ENCODE measurements at places on chromosomes 3 and 15.

GRCh38 chr3:38003371-38003816 is 12.8 kb downstream of the VILL start:
- DNase-seq = peak; percentile 77

DNA sequence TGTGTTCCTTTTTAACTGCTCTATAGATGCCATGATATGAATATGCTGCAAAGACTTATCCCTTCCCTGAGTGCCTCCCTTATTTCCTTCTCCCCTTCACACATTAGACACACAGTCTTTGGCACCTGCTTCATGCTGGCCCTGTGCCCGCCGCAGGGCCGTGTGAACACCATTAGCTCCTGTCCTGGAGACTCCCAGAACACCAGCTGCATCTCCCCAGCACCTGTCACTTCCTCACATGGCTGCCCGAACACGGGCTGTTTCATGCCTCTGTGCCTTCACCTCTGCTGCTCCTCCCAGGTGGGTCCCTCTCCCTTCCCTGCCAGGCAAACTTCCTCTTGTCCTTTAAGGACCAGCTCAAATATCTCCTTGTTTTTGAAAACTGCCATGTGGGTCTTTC is 40.5 kb upstream of the SEC13 start:
- no peak for DNase-seq

DNA sequence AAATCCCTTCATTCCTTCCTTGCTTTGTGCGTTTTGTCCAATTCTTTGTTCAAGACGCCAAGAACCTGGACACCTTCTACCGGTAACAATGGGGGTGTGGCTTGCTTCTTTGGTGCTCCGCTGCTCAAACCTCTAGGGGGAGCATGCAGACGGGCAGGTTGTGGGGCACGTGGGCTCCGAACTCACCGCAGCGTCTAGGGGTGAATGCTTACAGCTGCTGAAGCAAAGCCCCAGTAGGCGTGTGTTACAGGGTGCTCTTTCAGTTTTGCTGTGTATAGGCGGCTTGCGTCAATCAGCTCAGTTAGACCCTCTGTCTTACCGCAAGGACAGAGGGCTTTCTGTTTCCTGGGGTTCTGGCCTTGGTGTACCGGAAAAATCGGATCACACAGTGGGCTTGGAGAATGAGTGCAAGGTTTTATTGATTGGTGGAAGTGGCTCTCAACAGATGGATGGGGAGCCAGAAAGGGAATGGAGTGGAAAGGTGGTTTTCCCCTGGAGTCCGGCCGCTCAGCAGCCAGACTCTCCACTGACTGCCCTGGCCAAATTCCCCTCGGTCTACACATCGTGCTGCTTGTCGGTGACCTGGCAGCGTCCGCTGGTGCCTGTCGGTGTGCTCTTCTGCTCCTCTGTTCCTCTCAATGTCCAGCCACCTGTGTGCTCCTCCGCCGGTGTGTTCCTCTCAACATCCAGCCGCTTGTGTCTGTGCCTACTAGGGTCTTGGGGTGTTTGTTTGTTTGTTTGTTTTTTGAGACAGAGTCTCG is 1.2 kb upstream of the LRRC34 start:
- no peak for DNase-seq

- DNase-seq = no peak
Measured at GRCh38 chr3:194178669-194179068, 42.7 kb downstream of the HES1 start.

GRCh38 chr15:73981761-73982221 is 10.3 kb downstream of the STOML1 start:
- DNase-seq = no peak

GRCh38 chr3:185912929-185913901 is 24.6 kb downstream of the TRA2B start:
- no peak for DNase-seq

DNA sequence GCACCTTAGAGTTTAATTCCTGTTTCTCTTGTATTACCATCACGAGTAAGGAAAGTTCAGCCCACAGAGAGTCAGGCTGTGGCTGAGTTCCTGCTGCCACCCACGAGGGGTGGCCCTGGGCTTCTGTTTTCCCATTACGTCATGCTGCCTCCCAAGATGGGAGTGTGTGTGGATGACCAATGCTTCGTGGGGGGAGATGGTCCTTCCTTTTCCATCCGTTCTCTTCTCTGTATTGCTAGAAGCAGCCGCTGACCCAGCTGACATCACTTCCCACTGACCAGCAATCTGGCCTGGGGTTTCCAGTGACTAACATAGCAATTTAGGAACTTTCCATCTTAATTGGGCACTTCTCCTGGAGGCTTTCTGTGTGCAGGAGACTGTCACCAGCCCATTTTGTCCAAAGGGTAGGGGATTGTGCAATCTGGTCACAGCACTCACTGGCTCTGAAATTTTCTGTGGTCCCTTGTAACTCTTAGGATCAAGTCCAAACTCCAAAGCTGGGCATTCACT is 9.3 kb downstream of the IRAK2 start:
- DNase-seq = peak; percentile 71

GRCh38 chr3:123285066-123285465 is 83.3 kb downstream of the SEC22A start:
- DNase-seq = no peak

- peak; percentile 18 for DNase-seq
Measured at GRCh38 chr3:114057011-114057347, 442 bp downstream of the QTRT2 start.

- DNase-seq = no peak
Measured at GRCh38 chr15:45021348-45021747, 1.6 kb upstream of the SORD start.

DNA sequence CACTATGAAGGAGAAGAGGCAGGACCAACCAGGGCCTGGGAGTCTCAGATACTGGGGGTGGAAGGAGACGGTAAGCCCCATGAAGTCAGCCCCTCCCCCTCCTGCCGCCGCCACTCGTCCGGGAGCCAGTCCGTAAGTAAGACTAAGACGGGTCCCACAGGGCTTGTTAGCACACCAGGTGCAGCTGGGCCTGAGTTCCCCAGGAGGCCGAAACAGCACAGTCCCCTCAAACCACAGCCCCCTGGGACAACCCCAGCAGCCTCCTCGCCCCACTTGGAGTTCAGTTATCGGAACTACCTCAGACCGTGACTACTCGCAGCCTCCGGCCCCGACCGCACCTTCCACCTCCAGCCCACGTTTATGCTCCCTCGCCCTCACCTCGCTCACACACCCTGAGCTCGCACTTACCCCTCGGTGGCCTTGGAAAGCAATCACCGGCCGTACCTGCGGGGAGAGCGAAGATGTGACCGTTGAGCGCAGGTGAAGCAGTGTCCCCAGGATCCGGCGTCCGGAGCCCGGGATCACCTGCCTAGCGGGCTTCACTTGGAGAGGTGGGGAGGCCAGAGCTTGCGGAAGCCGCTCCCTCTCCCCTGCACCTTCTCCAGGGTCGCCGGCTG is 557 bp downstream of the ELL3 start:
- no peak for DNase-seq

GRCh38 chr3:39325236-39325635 is 4.3 kb upstream of the CCR8 start:
- no peak for DNase-seq

DNA sequence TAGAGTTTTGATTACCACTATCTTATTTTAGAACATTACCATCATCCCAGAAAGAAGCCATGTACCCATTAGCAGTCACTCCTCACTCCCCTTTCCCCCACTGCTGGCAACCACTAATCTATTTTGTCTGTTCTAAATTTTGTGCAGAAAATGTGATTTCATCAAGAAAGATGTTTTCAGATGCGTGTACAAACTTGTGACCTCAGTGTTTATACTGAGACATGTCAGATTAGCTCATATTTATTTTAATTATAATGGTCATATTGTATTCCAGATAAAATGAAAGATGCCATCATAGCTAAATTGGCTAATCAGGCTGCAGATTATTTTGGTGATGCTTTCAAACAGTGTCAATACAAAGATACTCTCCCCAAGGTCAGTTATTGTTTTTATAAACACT is 27.8 kb downstream of the PDCD6IP start:
- no peak for DNase-seq

All from HuH-7.5 (cell line).